PC-9 (cell line): ENCODE measurements at places on chromosomes 16 and 17.

- no peak for DNase-seq
These were observed 42.4 kb upstream of the JPH3 start for GRCh38 chr16:87559945-87560344.

DNA sequence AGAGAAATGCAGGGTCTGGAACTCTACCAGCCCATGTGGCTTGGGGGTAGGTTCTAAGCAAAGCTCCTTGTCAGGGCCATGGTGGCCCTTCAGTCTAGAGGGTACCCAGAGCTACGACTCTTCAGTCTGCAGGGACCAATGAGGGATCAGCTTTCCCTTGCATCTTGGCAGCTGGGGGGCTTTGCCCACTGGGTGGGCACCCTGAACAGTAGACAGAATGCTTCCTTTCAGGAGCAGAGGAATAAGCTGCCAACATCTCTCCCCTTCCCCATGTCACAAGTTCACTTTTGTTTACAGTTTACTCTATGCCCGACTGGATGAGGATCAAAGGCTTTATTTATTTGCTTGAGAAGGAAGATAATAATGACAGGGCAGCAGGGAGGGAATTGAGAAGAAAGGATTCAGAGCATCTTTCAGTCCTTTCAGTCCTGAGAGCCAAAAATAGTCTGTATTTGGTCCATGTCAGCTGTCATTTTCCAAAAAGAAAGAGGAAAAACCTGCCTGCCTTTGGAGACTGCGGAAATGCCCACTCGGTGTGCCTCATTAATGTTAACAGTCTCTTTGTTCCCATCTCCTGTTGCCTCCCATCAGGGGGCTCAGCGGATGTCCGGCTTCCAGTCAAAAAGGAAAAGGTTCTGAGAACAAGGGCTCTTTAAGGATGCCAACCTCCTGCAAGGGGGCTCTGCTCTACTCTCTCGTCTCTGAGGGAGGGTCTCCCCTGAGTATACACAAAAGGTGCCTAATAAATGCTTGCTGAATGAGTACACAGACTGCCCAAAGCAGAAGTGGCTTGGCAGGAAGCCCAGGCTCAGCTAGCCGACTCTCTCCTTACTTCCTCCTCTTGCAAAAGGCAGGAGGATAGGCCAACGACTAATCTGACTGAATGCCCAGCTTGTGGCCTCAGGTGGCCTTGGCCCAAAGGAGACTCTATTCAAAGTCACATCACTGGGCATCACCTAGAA is 17.1 kb downstream of the TRAF4 start:
- DNase-seq, result peak; percentile 81

DNA sequence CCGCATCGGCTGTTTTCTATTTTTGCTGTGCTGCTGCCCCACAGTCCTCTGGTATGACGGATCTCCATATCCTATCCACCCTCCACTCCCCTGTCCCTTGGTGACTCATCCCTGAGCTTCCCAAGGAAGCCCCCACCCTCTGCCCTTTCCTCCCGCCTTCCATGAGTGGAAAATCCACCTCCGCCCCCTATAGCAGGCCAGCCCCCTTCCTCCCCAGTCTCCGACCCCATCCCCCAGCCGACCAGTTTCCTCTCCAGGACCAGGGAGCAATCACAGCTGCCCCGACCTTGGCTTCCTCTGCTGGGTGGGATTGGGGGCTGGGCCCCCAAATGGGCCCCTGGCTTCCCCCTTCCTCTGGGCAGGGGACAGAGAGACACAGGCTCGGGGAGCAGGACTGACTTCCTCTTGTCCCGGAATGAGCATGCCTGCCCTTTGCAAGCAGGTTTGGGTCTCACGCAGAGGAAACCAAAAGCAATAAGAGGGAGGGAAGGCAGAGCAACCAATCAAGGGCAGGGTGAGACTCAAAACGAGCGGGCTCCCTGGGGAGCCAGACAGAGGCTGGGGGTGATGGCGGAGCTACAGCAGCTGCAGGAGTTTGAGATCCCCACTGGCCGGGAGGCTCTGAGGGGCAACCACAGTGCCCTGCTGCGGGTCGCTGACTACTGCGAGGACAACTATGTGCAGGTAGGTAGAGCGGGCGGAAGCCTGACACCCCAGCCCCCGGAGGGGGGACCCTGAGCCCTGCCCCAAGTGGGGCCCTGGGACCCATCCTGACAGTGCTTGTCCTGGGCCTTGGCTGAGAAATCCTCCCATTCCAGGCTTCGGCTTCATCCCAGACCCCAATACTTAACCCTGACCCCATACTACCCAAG is at the start of the genes ABI3 and GNGT2:
Gene ABI3, plus strand, starts transcription at position 550 of the 872 bp plus-strand sequence. Its CDS starts 18 bp downstream, at position 568.
Gene GNGT2, minus strand, starts transcription at position 417 of the 872 bp plus-strand sequence. CDS start 3,152 bp downstream, outside the sequence.
- no peak for DNase-seq

GRCh38 chr17:18005496-18005895 is 32.8 kb downstream of the DRC3 start:
- DNase-seq, result peak; percentile 24

DNA sequence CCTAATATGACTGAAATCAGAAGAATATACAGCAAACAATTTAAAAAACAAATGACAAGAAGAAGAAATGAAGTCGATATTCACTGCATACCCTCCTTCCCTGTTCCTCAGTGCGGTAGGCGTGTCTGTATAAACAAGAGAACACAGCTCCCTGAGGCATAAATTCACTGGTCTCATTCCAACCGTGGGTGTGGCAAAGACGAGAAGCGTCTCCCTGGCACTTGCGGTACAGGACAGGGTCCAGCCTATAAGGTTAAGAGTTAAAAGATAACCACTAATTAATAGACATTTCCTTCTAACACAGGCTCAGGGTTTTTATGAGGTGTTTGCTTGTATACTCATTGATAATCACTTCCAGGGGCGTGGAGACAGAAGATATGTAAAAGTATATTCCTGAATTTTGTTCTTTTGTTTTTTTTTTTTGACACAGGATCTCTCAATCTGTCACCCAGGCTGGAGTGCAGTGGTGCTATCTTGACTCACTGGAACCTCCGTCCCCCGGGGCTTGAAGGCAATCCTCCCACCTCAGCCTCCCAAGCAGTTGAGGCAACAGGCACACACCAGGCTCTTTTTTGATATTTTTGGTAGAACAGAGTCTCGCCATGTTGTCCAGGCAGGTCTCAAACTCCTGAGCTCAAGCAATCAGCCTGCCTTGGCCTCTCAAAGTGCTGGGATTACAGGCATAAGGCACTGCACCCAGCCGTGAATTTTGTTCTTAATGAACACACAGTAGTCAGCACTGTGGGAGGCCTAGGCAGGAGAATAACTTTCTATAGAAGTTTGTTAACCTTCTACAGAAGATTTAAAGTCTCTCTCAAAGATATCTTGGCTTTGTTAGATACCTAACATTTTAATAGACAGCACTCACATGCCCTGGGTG is 59.1 kb upstream of the CLEC18B start:
- DNase-seq, result peak; percentile 94

DNA sequence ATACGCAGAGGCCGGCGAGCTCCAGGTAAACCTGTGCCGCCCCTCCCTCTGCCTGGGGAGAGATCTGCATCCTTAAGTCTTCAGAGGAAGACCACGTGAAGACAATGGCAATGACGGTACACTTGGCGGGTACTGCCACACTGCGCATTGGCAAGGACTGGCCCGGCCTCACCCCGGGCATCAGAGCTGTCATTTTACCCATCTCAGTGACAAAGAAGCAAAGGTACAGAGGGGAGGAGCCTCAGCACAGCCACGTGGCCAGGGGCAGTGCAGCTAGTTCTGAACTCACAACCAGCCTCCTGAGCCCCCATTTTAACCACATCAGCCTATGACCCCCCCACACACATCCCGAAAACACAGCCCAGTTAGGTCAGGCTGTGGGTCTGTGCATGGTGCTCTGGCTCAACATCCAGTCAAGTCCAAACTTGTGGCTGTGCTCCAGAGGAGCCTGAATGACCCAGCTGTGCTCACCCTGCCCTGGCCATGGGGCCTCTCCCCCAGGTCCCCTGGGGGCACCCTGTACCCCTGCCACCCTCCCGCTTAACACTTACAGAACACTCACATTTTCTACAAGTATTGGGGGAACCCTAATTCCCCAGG is 80.6 kb downstream of the C16orf95 start:
- no peak for DNase-seq

DNA sequence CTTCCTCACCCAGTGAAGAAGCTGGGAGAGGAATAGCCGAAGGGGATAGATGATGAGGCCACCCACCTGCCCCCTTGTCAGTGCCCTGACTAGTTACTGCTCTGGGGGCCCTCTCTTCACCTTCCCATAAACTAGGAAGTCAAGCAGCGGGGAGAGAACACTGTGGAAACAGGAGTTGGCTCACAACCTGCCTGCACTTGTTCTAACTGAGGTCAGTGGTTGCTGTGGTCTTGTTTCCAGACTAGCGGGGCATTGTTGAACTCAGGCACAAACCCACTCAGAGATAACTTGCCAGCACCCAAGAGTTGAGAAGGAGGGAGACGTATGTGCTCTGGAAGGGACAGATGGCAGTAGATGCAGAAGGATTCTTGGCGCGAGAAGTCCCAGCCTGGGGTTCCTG is 48.6 kb upstream of the DDX52 start:
- DNase-seq, result no peak

GRCh38 chr16:1944612-1945199 is 1.7 kb upstream of the MSRB1 start:
- no peak for DNase-seq

- DNase-seq, result peak; percentile 84
These were observed 236.3 kb downstream of the KCNJ2 start for GRCh38 chr17:70405492-70406220.

- no peak for DNase-seq
These were observed 4.1 kb upstream of the GFAP start for GRCh38 chr17:44919411-44919810.

GRCh38 chr17:55758171-55758570 is 7.3 kb downstream of the PCTP start:
- no peak for DNase-seq

- no peak for DNase-seq
These were observed 111.0 kb upstream of the NACA2 start for GRCh38 chr17:61701978-61702377.

- no peak for DNase-seq
These were observed 333.0 kb downstream of the WWOX start for GRCh38 chr16:78432451-78432850.

DNA sequence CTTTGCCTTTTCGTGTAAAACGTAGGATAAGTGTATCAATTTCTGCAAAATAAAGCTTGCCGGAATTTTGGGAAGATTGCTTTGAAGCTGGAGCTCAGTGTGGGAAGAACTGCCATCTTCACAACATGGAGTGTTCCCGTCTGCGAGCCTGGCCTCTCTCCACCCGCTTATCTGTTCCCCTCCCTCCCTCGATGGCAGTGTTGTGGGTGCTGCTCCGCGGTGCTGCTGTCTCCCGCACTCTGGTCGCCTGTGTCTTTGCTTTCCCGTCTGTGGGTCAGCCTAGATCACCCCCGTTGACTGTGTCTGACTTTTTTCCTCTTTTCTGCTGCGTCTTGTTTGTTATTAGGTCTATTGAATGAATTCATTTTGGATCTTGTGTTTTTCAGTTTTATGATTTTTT is 17.0 kb downstream of the ACSF3 start:
- no peak for DNase-seq

GRCh38 chr17:73052923-73053322 is 39.6 kb downstream of the SLC39A11 start:
- DNase-seq, result no peak

DNA sequence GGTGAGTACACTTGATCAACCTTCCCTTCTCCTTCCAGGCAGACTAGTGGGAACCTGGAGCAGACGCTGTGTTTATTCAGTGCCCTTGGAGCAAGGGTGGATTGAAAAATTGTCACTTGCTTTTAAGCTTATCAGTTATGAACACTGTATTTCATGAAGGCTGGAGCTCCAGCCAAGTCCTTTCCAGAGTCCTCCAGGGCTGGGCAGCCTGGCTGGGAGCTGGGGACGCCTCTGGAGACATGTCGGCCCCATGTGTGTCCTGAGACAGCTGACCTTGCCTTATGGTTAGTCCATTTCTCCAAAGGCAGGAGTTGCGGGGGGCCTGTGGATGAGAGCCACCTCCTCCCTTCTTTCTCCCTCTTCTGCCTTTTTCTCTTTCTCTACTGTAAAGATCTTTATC is 67.0 kb downstream of the RAP1GAP2 start:
- DNase-seq, result no peak

DNA sequence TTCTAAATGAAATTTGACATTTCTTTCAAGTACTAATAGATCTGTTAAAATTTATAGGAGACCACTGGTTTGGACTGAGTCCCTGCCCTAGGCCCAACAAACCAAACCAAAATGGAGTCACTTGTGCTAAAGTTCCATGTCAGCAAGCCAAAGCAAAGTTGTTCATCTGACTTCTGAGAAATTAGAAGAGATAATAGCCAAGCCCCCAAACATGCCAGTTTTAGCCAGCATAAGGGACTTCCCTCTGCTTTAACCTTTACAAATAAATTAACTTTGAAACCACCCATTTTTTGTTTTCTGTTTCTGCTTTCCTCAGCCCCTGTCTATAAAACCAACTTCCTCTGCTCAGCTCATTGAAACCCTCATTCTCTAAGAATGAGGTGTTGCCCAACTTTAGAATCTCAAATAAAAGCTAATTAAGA is 18.9 kb downstream of the CDR2 start:
- DNase-seq, result no peak

DNA sequence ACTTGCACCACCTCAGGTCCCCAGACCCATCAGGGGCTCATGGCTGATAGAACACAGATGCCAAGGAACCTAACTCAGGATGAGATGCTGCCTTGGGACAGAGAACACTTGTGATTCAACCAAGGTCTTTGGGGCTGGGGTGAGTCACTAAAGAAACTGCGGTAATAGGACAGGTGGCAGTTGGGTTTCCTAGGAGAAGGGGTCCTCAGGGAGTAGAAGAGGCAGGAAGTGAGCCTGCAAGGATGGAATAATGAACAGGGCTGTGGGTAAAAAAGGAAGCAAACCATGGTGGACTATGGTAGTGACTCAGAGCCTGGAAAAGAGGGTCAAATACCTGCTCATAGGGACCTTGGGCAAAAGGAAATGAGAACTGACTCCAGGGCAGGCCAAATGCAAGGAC is 6.5 kb upstream of the PNPO start:
- DNase-seq, result no peak

- no peak for DNase-seq
These were observed 30.8 kb downstream of the WSCD1 start for GRCh38 chr17:6100891-6101500.

DNA sequence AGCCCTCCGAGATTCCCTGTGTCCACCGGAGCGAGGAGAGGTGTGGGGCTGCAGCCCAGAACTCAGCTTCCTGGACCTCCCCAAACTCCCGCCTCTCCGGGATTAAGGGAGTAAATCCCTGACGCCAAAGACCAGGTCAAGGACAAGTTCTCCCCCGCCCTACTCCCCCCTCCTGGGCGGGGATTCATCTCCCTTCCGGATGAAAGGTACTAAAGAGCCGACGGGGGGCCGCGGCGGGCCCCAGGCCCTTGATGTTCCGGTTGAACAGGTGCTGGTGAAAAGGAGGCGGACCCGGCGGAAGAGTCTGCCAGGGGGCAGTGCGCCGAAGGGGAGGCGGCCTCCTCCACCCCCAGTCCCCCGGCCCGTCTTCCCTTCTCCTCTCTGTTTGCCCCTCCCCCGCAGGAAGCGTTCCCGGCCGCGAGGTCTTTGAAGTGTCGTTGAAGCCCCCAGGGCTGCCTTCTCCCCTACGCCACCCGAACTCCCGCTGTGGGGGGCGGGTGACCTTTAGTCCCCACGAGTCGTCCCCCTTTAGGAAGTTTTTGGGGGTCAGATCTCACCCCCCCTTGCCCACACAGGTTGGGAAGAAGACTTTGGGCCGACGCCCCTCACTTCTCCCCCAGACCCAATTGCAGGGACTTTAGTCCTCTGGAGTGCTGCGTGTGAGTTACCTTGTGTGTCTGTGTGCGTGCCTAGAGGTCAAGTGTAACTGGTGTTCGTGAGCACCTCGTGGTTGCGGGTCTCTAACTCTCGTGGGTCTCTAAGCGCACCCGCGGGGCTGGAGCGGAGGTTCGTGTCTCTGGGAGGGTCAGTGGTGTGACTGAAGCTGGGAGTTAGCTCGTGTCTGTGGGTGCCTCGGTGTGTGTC is 1.1 kb upstream of the MLLT6 start:
- peak; percentile 95 for DNase-seq
